ENCODE measurements at places on chromosomes 2 and 18.

DNA sequence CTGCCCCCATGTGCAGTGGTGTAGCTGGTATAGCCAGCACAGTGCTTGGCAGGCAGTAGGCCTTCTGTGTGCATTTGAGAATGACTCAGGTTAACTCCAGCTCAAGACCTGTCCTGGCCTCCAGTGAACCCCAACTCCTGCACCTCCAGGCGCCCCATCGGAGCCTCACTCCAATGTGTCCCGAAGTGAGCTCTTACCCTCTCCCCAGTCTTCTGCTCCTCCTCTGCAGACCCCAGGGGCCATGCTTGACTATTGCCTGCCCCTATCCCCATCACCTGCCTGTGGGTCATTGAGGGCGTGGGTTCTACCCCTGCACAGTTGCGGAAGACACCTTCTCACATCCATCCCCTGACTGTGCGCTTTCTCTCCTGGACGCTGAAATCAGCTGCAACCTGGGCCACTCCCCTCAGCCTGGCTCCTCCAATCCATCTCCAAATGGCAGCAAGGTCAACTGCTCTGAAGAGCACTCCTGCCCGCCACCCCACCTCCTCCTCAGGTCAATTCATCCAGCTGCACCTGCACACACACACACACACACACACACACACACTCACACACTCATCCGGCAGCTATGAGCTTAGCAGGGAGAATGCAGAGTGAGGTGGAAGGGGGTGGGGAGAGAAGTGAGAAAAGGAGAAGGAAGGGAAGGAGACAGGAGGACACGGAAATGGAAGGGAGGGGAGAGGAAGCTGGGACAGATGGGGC lies 130.3 kb upstream of the GLI2 start:
- DNase-seq: no peak

DNA sequence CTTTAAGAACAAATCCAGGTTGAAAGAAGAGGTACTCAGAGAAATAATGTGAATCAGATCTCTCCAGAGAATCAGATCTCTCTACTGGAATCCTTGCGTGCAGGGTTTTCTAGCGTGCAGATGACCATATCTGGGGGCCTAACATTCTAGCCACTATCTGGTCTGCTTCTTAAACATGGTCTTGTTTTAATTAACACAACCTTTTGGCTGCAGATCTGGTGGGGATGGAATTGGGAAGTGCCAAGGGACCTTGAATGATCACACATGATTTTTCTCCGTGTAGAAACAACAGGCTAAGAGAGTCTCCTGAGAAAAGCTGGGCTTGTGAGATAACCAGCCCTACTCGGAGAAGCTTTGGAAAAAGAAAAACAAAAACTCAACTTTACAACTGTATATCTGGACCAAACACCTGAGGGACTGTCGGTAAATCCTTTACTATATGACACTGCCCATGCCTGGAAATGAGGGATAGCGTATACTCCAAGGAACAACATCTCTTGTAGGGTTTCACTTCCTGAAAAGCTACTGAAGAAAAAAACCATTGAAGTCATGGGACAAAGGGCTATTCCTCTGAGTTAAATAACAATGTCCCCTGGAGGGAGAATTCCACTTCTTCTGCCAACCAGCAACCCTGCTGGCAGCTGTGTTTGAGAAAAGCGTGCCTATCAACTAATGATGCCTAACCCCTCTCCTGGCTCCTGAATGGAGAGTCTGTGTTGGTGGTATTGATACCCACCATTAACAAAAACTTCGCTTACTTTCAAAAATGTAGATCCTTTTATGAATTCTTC lies 171.0 kb upstream of the REV1 start:
- no peak for DNase-seq

- DNase-seq: no peak
Measured at GRCh38 chr2:224039770-224040440, 819 bp upstream of the SERPINE2 start.

- DNase-seq: no peak
Measured at GRCh38 chr2:150110548-150110947, 376.9 kb downstream of the RND3 start.

GRCh38 chr2:197513915-197514314 lies 2.0 kb upstream of the MOB4 start:
- DNase-seq: no peak

DNA sequence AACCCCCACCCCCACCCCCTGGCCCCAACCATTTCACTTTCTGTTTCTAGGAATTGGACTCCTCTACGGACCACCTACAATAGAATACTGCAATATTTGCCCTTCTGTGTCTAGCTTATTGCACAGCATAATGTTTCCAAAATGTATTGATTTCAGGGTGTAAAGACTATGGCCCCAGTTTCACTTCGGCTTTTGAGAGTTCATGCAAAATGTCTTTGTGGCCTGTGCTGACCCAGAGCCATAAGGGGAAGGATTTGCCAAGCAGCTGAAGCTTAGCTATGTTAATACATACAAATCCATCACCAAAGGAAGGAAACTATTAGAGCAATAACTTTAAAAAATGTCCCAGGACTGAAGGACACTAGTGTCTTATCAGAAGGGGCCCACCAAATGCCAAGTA lies 11.2 kb upstream of the ATP9B start:
- DNase-seq: no peak

DNA sequence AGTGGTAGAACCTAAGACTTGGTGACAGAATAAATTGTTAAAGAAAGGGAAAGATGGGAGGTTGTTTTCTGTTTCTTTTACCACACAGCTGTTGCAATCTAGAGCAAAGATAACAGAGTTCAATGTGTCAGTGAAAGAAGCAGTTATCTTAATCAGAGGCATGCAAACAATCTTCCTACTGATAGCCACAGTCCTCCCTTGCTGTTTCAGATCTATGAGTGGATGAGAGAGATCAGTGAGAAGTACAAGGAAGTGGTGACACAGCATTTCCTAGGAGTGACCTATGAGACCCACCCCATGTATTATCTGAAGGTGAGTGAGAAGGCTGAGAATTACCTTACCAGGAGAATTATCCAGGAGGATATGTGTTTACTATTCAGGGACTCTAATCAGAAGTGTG lies 15.9 kb downstream of the CPO start:
- no peak for DNase-seq

GRCh38 chr18:58106289-58107070 lies 62.5 kb downstream of the NEDD4L start:
- DNase-seq: no peak

GRCh38 chr2:65407240-65407639 lies 25.2 kb downstream of the SPRED2 start:
- DNase-seq: peak; percentile 87

GRCh38 chr18:24053211-24053610 lies 38.7 kb downstream of the TTC39C start:
- no peak for DNase-seq

DNA sequence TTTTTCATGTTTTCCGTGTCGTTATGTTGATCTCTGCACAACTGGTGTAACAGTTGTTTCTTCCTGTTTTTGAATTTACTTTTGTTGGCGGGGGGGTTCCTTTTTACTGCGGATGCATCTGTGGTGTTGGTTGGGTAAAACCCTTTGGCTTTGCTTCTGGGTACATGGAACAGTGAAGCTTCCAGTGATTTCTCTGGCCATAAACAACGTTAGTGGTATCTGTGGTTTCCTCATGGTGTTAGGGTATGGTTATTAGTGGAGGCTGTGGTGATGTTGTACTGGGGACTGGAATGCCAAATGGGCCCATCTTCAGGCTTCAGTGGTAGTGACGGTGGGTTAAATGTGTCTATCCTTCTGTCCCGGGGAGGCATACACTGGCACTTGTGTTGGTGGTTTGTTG lies 285.4 kb upstream of the ZNF804A start:
- no peak for DNase-seq
